ENCODE measurements at places on chromosomes 16 and 17.

DNA sequence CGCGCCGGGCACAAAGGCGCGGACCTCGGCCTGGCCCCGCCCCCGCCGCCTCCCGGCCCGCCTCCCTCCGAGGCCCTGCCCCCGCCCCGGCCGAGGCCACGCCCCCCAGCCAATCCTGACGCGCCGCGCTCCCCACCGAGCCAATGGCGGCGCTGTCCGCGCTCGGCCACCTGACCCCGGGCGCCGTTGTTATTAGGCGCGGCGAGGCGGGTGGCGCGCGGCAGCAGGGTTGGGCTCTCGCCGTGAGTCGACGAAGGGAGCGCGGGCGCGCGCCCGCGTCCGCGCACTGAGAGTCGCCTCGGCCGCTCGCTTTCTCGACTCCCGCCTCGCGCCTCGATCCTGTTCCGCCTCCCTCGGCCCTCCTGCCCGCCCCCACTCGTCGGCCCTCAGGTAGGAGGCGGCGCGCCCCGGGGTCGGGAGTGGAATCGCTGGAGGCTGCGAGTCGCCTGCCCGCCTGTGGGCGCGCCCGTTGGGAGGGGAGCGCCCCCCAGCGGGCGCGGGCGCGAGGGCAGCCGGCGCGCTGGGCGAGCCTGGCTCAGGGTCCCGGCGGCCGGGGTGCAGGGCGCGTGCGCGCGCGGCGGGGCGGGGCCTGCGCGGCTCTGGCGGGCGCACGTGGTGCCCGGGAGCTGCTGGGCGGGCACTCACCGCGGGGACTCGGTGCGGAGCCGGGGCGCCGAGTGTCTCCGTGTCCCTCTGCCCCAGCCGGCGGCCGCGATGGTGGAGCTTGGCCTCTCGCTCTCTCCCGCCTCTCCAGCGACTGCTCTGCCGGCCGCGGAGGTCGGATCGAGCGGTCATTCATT lies 405 bp upstream of the CBLN1 start:
- no peak for DNase-seq

GRCh38 chr17:66397486-66397885 lies 95.1 kb downstream of the PRKCA start:
- DNase-seq = no peak

- no peak for DNase-seq
Measured at GRCh38 chr16:74759564-74759963, 15.1 kb downstream of the FA2H start.

GRCh38 chr17:2704890-2705248 lies 6.7 kb downstream of the CLUH start:
- DNase-seq = no peak

DNA sequence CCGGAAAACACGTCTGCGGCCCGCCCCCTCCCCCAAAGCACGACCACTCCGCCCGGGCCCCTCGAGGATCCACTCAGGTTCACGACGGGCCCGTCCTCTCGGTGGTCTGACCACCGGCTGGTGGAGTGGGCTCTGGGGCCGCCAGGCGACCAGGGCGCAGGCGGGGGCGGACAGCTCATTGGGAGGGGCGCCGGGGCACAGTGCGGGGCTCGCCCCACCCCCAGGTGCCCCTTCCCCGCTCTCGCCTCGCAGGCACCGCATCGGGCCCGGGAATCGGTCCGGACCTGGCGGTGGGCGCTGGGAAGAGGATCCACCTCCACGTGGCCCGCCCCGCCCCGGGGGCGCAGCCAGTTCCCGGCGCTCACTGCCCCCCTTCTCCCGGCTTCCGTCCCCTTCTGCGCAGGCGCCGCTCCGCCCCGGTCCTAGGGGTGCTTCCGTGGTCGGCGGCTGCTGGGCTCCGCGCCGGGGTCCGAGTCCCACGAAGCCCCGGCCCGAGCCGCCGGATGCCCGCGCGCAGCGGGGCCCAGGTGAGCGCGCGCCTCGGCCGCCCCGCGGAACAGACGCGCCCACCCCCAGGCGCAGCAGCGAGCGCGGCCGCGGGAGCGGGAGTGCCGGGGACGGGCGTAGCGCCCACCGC lies at the start of gene MPG:
Gene MPG (plus strand): TSS at position 419 of the 637 bp plus-strand sequence. CDS start 85 bp downstream, at position 504.
- DNase-seq = peak; percentile 72

GRCh38 chr17:39252788-39253460 lies 27.2 kb upstream of the STAC2 start:
- DNase-seq = no peak

GRCh38 chr17:21186399-21187187 lies 27.4 kb downstream of the TMEM11 start:
- no peak for DNase-seq

DNA sequence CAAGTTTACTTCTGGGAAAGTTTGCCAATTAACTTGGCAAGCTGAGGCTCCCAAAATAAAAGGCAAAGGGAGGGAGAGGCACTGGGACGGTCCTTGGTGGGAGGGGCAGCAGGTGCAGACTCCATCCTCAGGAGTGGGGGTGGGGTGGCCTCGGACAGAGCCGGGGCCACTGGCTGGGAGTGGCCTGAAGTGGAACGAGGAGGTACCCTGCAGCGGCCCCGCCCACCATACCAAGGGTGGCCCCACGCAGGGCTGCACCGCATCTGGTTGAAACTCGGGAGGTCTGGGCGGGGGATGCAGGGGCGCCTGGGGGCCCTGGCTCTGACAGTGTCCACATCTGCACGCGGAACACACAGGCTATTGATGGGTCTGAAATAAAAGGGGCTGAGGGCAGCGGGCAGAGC lies 42.4 kb upstream of the SLC38A10 start:
- DNase-seq = no peak

GRCh38 chr17:41442739-41443138 lies 2.0 kb upstream of the KRT38 start:
- DNase-seq = no peak

DNA sequence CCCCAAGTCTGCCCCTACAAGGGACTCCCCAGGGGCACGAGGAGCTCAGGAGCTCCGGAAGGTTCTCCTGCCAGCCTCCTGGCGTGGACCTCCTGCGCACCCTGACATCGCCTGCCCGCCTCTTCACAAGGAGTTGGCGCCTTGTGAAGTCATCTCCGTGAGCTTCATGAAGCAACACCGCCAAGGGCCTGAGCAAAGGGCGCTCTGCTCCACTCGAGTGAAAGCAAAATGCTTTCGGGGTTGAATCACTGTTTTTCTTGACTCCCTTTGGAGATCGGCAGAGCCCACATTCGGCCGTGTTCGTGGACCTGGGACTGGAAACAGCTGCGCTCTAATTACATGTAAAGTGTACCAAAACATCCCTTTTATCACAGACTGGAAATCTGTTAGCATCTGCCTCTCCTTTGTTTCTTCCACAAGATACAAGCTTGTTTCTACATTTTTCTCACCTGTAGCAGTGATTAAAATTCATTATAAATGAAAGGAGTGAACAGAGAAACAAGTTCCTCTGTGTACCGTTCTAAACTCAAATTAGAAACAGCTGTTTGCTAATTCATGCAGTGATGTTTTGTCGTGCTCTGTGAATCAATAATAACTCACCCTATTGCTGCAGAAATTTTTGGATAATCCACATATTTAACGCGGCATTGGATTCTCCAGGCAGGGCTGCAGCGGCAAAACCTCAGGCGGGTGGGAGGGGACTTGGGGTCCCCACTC lies 203.3 kb downstream of the ZNF423 start:
- no peak for DNase-seq

- DNase-seq = no peak
Measured at GRCh38 chr16:30896261-30896888, at the start of gene CTF1. CTF1 (plus strand) TSS chr16:30896614; CDS start chr16:30896644, 30 bp downstream.

GRCh38 chr17:43477832-43478634 lies 5.7 kb upstream of the DHX8 start:
- DNase-seq = no peak

- DNase-seq = no peak
Measured at GRCh38 chr17:78819402-78819801, 21.2 kb downstream of the USP36 start.

DNA sequence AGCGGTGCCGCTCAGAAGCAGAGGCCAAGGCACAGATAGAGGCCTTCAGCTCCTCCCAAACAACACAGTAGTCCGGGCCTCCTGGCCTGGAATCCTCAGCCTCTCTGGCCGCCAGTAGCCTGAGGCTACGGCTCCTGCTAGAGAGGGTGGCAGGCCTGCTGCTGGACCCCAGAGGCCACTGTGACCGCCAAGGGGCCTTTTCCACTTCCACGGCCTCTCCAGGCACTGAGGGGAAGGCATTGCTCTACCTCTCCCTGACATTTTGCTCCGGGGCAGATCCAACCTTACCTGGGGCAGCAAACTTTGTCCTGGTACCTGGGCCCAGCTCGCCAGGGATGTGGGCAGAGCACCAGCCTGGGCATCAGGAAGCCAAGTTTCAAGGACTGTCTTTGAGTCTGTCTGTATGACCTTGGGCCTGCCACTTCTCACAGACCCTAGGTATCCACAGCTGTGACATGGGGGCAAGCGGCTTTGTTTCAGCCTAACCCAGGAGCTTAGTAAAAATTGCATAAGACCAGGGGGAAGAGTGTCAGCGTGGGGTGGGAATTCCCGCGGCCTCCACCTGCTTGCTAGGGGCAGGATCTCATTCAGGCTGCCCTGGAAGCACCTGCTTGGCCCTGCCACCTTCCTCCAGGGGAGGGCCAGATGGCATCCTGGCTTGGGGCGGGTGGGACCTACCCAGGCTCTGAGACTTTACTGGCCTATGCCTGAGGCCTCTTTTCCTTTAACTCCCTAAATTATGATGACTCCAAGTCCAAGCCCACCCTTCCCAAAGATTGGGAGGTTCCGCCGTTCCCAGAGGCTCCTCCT lies 33.2 kb downstream of the ADGRG5 start:
- DNase-seq = no peak

DNA sequence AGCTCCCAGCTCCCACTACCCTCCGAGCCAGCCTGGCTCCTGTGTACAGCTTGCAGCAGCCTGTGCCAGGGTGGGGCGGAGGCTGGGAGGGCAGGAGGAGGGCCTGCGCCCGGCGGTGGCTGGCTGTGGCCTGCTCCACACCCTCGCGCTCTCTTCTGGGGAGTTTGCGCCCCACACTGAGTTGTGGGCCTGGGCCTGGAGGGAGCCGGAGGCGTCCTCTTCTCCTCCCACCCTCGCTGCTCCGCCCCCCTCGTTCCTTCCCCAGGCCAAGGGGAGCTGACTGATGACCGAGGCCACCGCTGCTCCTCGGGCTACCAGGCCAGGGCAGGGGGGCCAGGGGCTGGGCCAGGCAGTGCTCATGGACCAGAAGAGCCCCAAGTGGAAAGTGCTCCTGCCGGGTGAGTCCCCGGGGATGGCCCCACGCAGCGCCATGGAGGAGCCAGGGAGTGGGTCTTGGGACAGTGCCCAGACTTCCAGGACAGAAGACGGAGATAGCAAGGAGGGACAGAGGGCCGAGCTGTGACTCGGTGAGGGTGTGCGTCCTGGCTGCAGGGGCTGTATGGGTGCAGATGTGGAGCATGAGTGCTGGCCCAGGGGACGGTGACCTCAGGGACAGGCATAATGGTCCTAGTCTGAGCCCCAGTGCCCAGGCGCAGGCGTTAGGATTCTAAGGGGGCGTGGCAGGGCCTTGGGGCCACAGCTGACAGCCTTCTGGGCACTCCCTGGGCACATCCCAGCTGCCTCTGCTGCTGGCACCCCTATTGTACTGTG lies 242.1 kb upstream of the GSE1 start:
- DNase-seq = no peak

- DNase-seq = no peak
Measured at GRCh38 chr17:65261682-65262636, 124.8 kb downstream of the RGS9 start.

DNA sequence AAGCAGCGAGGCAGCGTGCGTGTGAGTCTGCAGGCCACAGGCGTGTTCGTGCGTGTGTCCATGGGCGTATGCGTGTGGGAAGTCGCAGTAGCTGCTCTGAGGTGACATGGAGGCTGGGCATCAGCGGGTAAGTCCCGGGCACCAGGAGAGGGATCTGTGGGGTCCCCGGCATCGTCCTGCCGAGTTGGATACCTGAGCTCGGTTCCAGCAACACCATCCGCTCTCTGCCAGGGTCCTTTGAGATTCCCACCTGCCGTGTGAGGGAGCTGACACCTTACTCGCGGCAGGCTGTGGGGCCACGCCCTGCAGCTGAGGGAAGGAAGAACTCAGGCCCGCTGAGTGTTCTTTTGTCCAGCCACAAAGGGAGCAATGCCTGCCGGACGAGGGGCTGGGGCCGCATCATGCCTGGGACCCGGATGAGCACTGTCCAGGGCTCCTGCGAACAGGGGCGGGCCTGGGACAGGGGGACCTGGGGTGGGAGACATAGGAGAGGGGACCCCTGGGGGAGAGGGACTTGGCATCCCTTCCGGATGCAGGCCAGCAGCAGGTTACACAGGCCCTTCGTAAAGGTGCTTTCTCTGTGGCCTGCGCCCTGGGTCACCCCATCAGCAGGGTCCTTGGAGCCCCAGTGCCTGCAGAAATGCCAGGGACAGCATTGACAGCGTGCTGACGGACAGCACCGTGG lies 5.0 kb upstream of the SNAI3 start:
- no peak for DNase-seq

DNA sequence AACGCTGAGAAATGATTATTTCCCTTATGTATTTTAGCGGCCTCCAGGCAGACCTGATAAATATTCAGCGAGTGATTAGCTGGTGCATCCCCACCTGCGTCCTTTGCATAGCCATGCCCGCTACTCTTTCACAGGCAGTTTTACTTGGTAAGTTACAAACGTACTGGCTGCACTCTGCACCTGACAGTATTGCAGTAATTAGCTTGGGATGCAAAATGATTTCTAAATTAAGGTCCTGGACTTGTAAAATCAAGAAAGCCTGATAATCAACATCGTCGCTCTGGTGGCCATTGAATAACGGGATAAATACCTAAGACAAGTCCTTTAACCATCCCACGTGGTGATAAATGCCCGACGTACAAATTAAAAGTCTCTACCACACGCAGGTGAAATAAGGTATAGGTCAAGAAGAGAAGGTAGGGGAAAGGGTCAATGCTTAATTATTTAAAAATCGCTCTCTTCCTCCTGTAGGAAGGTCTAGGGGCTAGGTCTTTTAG lies 998 bp upstream of the PRKCA start:
- DNase-seq = no peak

DNA sequence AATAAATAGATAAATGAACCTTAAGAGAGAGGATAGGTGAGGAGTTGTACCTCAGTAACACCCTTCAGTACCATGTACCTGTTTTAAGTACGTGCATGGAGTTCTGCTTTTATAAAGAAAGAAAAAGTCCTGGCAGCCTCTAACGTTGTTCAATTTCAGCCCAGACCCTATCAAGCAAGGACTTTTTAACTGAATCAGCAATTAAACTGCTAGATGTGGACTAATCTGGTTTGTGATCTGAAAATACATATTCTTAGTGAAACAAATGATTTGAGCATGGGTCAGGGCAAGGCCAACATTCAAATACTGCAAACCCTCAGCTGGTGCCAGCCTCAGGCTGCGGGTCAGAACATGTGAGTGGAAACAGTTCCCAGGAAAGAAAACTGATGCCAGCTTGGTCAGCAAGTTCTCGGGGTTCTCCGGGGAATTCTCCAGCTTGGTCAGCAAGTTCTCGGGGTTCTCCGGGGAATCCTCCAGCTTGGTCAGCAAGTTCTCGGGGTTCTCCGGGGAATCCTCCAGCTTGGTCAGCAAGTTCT lies 84.5 kb downstream of the MRM3 start:
- no peak for DNase-seq

- DNase-seq = no peak
Measured at GRCh38 chr17:60386147-60387058, 5.5 kb downstream of the USP32 start.

GRCh38 chr17:76747716-76748363 lies 9.9 kb downstream of the MFSD11 start:
- DNase-seq = no peak

- DNase-seq = peak; percentile 100
Measured at GRCh38 chr16:27549746-27550581, at the start of the genes GTF3C1 and KATNIP. GTF3C1 (minus strand) TSS chr16:27549913; CDS start chr16:27549890, 23 bp downstream. KATNIP (plus strand) TSS chr16:27550144; CDS start chr16:27550171, 27 bp downstream.

All from stimulated activated CD8-positive, alpha-beta memory T cell treated with anti-CD3 and anti-CD28 coated beads, Interleukin-12 subunit alpha, Interleukin-12 subunit beta, amount 100 ng/mL, for 1 hour (primary cell).